ENCODE measurements at places on chromosomes 12 and 14. TPM values are rescaled to one million over a fixed set of nuclear protein-coding genes. Genes with fewer than 3 reads are reported as not detected.

DNA sequence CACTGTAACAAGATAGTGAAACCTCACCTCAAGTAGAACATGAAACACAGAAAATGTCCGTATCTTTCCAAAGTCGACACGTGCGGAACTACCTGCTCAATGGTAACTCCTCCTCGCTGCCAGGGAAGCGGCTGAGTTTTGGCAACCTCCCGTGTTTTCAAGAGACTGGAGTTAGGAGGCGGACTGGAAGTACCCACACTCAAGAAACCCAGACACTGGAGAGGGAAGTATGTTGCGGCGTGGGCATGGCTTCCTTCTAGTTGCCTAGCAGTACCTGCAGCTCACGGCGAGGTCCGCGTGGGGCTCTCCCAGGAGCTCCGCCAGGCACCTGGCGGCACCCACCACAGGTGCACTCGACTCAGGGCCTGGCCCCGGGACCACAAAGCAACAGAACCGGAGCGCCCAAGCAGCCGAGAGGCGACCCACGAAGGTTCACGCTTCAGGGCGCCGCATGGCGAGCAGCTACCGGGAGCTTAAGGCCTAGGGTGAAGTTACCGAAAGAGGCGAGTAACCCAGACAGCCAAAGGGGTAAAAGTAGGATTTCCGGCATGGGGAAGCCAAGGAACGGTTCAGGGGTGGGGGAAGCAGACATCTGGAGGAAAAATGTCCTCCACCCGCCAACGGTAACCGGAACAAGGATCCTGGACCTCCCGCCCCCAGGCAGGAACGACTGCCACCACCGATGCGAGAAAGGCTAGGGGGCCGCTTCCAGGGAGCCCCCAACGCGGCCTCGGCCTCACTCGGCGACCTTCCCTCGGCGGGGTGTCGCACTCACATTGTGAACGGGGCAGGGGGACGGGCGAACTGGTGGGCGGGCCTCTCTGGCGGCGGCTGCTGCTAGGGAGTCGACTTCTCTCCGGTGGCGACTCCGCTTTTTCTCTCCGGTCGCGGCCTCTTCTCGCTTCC is 608 bp downstream of the PTGES3 start:
- peaks cover 20% of the 10 kb centered on the region for H3K4me1 ChIP-seq
- peak overlapping the region; percentile 99 for H3K27ac ChIP-seq
- H3K4me3 ChIP-seq, result peak overlapping the region; percentile 96
- no peaks in the 10 kb centered on the region for H3K27me3 ChIP-seq

DNA sequence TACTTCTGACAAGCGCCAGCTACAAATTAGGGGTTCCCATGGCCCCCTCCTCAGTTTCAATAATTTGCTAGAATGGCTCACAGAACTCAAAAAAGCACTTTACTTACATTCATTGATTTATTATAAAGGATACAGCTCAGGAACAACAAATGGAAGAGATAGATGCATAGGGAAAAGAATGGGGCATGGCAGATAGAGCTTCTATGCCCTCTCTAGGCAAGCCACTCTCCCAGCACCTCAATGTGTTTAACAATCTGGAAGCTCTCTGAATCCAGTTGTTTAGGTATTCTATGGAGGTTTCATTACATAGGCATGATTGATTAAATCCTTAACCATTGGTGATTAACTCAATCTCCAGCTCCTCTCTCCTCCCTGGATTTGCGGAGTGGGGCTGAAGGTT is 184.5 kb upstream of the DAAM1 start:
- DNase-seq, result no peak
- no peaks in the 10 kb centered on the region for H3K36me3 ChIP-seq
- no peak overlapping the region for H3K4me3 ChIP-seq
- H3K27ac ChIP-seq, result no peak overlapping the region

DNA sequence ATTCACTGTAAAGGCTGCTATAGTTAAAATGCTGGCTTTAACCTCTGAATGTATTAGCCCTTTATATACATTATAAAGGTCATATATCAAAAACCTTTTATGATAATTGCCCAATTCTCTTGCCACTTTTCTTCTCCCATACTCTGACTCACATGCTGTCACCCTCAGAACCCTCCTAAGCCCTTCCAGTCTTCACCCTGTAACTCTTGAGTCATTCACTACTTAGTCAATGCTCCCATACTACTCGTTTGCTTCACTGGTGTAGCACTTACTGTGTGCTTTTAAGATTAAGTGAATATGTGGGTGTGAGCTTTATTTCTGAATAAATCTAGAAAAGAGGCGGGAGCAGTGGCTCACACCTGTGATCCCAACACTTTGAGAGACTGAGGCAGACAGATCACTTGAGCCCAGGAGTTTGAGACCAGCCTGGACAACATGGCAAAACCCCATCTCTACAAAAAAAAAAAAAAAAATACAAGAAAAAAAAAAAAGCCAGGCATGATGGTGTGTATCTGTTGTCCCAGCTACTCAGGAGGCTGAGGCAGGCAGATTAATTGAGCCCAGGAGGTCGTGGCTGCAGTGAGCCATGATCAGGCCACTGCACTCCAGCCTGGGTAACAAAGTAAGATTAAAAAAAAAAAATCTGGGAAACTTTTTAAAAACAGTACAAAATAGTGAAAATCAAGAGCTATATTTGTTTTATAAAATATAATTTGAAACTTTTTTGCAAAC is 37.6 kb downstream of the SPATA7 start:
- H3K4me1 ChIP-seq, result peaks cover 4% of the 10 kb centered on the region
- no peak overlapping the region for H3K4me3 ChIP-seq
- H3K27ac ChIP-seq, result no peak overlapping the region
- DNase-seq, result no peak

DNA sequence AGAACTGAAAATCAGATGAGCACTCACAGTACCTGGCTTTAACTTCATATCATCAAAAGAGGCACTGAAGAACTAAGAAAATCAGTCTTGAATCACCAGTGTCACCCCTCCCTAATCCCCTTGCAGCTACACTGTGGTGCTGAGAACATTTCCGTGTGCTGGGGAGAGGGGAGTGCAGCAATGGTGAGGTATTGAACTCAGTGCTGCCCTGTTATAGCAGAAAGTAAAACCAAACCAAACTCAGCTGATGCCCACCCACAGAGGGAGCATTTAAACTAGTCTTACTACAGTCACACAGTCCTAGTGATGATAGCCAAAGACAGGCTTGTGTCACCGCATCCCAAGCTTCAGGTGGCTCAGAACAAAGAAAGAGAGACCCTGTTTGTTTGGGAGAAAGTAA is 122.1 kb downstream of the CPNE8 start:
- no peak overlapping the region for H3K4me3 ChIP-seq
- H3K27ac ChIP-seq, result no peak overlapping the region
- no peak for DNase-seq
- no peaks in the 10 kb centered on the region for H3K27me3 ChIP-seq
- no peaks in the 10 kb centered on the region for H3K4me1 ChIP-seq
- H3K36me3 ChIP-seq, result no peaks in the 10 kb centered on the region

- no peaks in the 10 kb centered on the region for H3K36me3 ChIP-seq
- H3K4me3 ChIP-seq, result peak overlapping the region; percentile 69
- H3K27me3 ChIP-seq, result peaks cover 76% of the 10 kb centered on the region
These were observed 355.0 kb downstream of the SNAPC1 start for GRCh38 chr14:62117010-62117750.

DNA sequence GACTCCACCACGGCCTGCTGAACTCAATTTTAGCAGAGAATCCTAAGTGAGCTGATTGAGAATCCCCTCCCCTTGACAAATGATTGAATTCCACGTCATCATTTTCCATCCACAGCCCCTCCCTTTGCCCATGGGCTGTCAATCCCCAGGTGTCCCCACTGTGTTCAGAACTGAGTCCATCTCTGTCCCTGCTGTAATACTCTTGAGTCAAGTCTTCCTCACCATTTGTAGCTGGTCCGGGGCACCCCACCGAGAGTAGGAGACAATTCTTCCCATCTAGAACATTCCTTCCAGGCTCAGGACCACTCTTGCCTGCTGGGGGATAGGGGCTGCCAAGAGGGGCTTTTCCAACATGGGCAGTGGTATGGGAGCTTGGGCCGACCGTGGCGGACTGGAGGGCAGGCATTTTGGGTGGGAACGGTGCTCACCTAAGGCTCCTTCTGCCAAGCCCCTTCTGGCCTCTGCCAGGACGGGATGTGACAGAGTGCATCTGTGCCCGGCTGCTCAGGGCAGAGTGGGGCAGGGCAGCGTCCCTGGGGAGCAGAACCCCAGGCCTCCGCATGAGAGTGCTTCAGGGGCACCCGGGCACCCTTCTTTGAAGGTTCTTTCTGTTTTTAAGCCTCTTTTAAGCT is 218.1 kb upstream of the RTL1 start:
- H3K27ac ChIP-seq, result no peak overlapping the region
- H3K4me1 ChIP-seq, result no peaks in the 10 kb centered on the region
- no peak for DNase-seq
- peaks cover 30% of the 10 kb centered on the region for H3K27me3 ChIP-seq
- H3K36me3 ChIP-seq, result no peaks in the 10 kb centered on the region

- H3K27ac ChIP-seq, result no peak overlapping the region
- peaks cover 31% of the 10 kb centered on the region for H3K27me3 ChIP-seq
- no peak overlapping the region for H3K4me3 ChIP-seq
- no peaks in the 10 kb centered on the region for H3K4me1 ChIP-seq
These were observed 52.9 kb downstream of the SPTB start for GRCh38 chr14:64826845-64827244.

DNA sequence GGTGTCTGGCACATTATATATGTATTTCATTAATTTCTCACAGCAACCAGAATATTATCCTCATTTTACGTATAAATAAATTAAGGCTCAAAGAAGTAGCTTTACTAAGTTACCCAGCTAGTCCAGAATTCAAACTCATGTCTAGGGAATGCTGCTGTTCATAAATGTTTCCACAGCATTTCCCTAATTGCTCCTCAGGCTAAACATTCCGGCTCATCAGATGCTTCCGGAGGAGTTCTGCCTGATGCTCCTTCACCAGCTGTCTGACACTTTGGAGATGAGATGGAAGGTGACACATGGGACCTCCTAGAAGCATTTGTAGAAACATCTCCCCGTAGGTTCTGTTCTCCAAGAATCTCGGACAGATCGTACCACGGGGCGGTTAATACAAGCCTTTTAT is 12.1 kb downstream of the KRT85 start:
- no peak for DNase-seq
- H3K27me3 ChIP-seq, result peaks cover 42% of the 10 kb centered on the region
- no peak overlapping the region for H3K27ac ChIP-seq
- no peaks in the 10 kb centered on the region for H3K4me1 ChIP-seq
- no peaks in the 10 kb centered on the region for H3K36me3 ChIP-seq

ST8SIA1 gene
- total RNA-seq, result 5.3 TPM
